ENCODE measurements at places on chromosomes 11 and 22.
A peak's percentile ranks its signal among the peaks of the same experiment; 100 is the strongest.

DNA sequence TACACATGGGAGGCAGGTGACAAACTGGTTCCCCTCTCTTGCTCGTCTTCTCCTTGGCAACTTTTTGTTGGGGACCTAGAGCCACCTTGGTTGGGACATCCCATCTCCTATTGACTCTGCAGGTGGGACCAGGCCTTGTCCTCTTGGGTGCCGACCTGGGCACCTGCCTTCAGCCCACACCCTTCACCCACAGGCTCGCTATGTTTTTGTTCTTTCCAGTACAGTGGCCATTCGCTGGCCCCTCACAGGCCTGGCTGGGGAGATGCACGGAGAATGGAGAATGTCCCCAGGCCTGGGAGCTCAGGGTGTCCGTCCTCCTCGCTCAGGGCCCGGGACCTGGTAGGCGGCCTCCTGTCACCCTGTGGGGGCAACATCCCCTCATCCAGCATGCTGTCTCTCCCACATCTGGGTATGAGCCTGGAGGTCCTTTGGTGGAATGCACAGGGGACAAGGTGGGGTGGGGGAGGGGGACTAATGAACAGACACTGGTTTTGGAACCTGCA, 14.9 kb upstream of the OMP start:
- DNase-seq, result no peak

DNA sequence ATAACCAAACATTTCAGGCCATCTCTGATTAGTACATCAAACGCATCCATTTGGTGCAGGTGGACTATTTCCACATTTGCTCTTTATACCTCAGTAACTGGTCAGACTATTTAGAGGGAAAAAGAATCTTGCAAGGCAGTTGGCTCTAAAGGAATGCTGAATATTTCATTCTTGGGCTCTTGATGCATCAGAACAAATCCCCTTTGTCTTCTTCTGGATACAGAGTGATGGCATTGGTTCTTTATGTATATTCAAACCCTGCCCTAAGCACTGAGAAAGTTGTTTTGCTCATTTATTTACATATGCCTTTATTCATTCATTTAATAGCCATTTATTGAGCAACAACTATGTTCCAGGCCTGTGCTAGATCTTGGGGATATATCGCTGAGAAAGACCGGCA, 31.1 kb upstream of the RAB30 start:
- DNase-seq, result no peak

DNA sequence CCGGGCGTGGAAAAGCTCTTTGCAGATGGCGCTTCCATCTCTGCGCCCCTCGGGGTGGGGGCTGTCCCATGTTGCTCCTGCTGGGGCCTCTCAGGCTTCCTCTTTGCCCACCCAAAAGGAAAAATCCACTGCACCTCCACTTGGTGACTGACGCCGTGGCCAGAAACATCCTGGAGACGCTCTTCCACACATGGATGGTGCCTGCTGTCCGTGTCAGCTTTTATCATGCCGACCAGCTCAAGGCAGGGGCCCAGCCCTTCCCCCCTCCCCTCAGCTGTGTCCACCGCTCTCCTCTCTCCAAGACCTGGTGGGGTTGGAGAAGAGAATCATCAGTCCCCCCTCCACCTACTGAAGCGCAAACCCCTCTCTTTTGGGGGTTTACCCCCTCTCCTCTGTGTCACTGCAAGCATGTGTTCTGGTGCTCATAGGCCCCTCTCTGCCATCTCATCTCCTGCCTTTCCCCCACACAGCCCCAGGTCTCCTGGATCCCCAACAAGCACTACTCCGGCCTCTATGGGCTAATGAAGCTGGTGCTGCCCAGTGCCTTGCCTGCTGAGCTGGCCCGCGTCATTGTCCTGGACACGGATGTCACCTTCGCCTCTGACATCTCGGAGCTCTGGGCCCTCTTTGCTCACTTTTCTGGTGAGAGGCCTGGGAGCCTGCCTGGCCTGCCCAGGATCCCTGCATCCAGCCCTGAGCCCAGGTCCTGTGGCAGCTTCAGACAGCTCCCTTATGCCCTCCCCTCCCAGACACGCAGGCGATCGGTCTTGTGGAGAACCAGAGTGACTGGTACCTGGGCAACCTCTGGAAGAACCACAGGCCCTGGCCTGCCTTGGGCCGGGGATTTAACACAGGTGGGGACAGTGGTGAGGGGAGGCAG, 1.8 kb downstream of the LARGE2 start:
- DNase-seq, result no peak

- no peak for DNase-seq
Measured at GRCh38 chr11:64835616-64836447, 8.6 kb downstream of the CDC42BPG start.

GRCh38 chr11:76314741-76315090, 66.2 kb downstream of the THAP12 start:
- no peak for DNase-seq

DNA sequence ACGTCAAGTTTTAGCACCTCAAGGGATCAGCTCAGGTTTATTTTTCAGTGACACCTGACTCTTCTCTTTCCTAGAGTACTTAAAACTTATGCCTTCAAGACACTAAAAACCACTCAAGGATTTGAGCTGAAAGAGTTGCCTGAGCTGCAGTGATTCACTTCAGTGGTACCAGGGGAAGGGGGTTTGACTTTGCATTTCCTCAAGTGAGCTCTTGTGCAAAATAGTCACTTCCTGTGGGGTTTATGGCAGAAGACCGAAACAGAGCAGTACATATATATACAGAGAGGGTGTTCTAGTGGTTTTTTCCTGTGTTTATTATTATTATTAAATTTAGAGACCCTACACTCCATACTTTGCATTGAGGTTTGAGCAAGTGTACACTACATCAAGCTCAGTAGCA, 60.7 kb downstream of the DBX1 start:
- no peak for DNase-seq

GRCh38 chr11:60970369-60970774, 1.1 kb upstream of the CD6 start:
- peak; percentile 65 for DNase-seq

DNA sequence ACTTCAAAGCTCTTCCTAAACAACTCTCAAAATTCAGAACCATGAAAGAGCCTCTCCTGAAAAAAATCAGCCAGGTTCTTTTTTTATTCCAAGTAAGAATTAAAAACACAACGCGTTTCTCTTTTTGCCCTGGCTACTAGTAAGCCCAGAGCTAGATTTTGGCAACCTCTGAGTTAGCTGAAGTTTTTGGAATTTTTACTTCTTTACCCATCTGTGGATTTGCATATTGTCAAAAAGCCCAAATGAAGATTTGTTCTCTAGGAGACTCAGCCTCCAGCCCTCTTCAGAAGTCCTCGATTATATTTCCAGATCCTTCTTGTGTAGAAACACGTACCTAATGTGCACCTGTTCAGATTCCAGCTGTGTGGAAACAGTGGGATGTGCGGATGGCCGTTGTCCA, 517.9 kb downstream of the TBC1D22A start:
- DNase-seq, result no peak
